ENCODE measurements at places on chromosomes 6 and 20. TPM values are rescaled to one million over a fixed set of nuclear protein-coding genes. Genes with fewer than 3 reads are reported as not detected.

DNA sequence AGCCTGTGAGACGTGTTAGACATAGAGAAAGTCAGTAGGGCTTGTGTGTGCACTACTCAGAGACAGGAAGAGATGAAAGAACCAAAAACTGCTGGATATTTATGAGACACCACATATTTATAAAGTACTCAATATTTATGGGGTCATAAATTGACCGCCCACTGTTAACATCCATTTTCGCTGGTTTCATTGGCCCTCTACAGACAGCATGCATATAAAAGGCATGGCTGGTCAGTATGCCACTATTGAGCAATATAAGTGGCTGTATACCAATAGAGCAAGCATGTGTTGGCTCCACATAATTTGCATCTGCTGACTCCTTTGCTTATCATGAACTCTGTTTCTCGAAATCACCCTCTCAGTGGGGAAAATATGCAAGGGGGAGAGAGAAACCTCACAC is 110.3 kb upstream of the BTN3A2 start:
- no peak for DNase-seq

DNA sequence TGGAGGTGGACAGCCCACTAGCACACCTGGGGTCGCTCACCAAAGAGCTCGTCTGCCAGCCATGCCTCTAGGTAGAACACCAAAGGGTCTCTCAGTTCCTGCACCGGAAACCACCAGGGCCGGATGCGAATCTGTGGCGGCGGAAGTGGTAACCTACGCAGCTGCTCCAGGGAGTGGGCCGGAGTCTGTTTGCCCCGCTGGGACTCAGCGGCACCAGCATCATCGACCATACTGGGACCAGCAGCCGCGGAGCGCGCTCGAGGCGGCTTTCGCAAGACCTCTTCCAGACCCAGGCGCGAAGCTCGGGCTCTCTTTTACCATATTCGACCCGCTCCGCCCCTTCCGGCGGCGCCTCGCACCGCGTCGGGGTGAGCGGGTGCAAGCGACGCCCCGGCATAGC is at the start of gene OOEP:
TSS of gene OOEP (minus strand) at position 335 of the 400 bp plus-strand sequence. CDS start at position 230, 105 bp downstream.
- no peak for DNase-seq

DNA sequence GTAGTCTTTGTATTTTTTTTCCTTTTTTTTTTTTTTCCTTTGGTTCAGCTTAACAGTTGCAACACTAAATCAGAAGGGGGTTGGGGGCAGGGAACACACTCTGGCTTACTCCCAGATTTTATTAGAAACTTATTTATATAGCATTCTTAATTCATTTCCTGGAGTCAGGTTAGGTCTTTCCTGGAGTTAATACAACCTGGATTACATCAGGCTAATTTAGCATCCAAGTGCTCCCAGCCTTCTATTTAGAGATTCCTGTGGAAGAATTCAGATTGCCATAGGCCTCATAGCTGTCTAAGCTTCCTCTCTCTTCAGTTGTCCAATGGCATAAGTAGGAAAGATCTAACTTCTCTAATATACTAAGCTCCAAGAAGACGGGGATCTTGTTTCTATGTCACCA is 35.8 kb upstream of the PKHD1 start:
- DNase-seq = no peak

GRCh38 chr6:142944124-142945048 is 590 bp downstream of the HIVEP2 start:
- peak; percentile 77 for DNase-seq

DNA sequence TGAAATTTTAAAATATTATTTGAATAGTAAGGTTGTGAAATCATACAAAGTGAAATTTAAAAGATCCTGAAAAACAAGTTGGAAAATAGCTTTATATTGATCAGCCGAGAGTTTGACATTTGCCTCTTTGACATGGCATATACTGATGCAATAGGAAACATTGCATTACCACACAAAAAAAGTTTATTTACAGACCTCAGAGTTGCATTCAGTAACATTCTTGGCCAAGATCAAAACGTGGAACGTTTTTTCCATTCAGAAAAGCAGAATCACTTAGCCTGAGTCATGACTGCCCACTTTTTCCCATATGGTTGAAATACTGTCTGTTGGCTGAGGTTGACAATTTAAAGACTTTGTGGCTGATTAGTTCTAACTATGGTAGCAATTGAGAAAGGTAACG is 55.1 kb upstream of the BACH2 start:
- no peak for DNase-seq

Gene MDC1
- 50.5 TPM for total RNA-seq

Gene STK35
- 18.9 TPM for total RNA-seq

Gene ADGB
- not detected for total RNA-seq

Gene SLC35F1
- total RNA-seq = not detected

Gene ADTRP
- total RNA-seq = 14.3 TPM

Gene PRR18
- not detected for total RNA-seq

Gene TTK
- total RNA-seq = 0.45 TPM

Gene FOXS1
- total RNA-seq = not detected

Gene SCRT2
- not detected for total RNA-seq
